Ascending aorta (tissue), 2 donors: ENCODE measurements at places on chromosomes 12 and 14.

- DNase-seq, result peak; percentile 64
- no peak overlapping the region for H3K27ac ChIP-seq
- H3K36me3 ChIP-seq, result no peaks in the 10 kb centered on the region
- no peak overlapping the region for H3K4me3 ChIP-seq
- no peaks in the 10 kb centered on the region for H3K4me1 ChIP-seq
These were observed 17.9 kb upstream of the PTGR2 start for GRCh38 chr14:73833530-73834260.

- peaks cover 71% of the 10 kb centered on the region for H3K4me1 ChIP-seq
- DNase-seq, result no peak
- H3K27me3 ChIP-seq, result no peaks in the 10 kb centered on the region
- no peaks in the 10 kb centered on the region for H3K36me3 ChIP-seq
- H3K27ac ChIP-seq, result peak overlapping the region; percentile 98
These were observed 45.3 kb upstream of the ATP23 start for GRCh38 chr12:57896115-57896433.

GRCh38 chr14:69631509-69631908, 20.1 kb downstream of the SUSD6 start:
- no peak for DNase-seq
- H3K4me1 ChIP-seq, result peaks cover 12% of the 10 kb centered on the region
- no peaks in the 10 kb centered on the region for H3K27me3 ChIP-seq
- H3K36me3 ChIP-seq, result no peaks in the 10 kb centered on the region
- H3K4me3 ChIP-seq, result no peak overlapping the region

DNA sequence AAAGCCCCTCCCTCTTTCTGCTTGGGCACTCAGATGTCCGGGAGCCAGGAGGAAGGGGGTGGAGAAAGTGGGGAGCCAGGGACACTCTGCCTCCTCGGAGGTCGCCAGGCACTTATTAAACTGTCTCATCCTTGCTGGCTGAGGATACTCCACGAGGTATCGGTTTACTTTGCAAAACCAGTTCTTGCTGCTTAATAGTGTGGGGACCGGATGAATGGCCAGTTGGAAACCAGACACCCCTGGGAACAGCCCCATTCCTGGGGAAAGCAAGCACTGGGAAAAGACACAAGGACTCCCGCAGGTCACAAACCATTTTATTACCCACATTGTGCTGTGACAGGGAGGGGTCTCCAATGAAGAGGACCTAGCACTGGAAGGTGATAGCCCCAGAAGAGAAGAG, 34.2 kb downstream of the CCDC88C start:
- no peaks in the 10 kb centered on the region for H3K36me3 ChIP-seq
- no peaks in the 10 kb centered on the region for H3K4me1 ChIP-seq
- H3K27ac ChIP-seq, result no peak overlapping the region
- DNase-seq, result no peak
- H3K27me3 ChIP-seq, result no peaks in the 10 kb centered on the region

DNA sequence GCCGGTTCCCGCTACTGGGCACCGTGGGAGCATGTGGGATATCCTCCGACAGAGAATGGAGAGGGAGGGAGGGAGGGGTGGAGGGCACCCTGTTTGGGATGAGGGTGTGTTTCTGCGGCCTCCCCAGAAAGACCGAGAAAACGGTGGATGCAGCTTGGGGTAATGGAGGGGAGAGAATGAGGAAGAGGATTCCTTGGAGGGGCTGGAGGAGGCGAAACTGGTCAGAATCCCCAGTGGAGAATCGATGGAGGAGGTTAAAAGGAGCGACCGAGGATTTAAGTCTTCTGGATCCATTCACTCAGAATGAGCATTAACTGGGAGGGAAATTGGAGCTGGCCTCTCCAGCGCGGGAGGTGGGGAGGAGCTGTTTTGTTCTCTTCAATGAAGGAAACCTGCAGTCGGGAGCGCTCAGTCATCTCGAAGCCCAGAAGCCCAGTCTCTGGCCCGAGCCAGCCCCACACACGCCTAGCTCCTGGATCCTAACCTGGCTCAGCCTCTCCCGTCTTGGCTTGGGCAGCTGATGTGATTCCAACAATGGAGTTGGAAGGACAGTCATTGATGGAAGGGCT, 581 bp downstream of the ARG2 start:
- peak overlapping the region; percentile 84 for H3K27ac ChIP-seq
- no peak for DNase-seq
- H3K4me1 ChIP-seq, result peaks cover 22% of the 10 kb centered on the region
- peak overlapping the region; percentile 81 for H3K4me3 ChIP-seq

- no peak overlapping the region for H3K4me3 ChIP-seq
- no peaks in the 10 kb centered on the region for H3K36me3 ChIP-seq
- no peaks in the 10 kb centered on the region for H3K27me3 ChIP-seq
- H3K27ac ChIP-seq, result no peak overlapping the region
- DNase-seq, result no peak
- no peaks in the 10 kb centered on the region for H3K4me1 ChIP-seq
These were observed 40.2 kb downstream of the GRIP1 start for GRCh38 chr12:66638666-66639065.

- H3K4me3 ChIP-seq, result peak overlapping the region; percentile 95
- H3K36me3 ChIP-seq, result no peaks in the 10 kb centered on the region
These were observed 903 bp upstream of the NT5DC3 start for GRCh38 chr12:103841690-103842584.

DNA sequence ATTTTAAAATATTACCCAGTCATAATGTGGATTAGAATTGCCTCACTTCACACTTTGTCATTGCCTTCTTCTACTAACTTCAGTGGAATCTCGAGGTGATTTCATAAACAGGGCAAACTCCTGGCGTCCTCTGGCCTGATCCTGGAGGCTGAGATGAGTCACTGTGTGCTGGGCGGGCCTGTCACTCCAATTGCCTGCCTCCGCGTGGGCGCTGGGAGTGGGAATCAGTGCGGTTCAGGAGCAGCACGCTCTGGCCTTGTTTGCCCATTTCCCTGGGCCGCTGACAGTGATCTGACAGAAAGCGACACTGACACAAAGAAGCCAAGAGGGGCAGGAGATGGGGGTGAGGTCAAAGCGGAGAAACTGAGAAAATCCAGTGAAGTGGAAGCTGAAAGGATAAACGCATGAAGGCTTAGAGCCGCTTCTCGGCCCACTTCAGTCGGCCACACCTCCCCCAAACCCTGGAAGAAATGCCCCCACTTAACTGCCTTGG, 29.7 kb downstream of the LGR5 start:
- H3K27me3 ChIP-seq, result no peaks in the 10 kb centered on the region
- no peak overlapping the region for H3K4me3 ChIP-seq
- H3K36me3 ChIP-seq, result no peaks in the 10 kb centered on the region
- H3K4me1 ChIP-seq, result no peaks in the 10 kb centered on the region
- peak; percentile 65 for DNase-seq

GRCh38 chr12:130552483-130552996, 163.6 kb downstream of the RIMBP2 start:
- H3K4me3 ChIP-seq, result no peak overlapping the region
- no peak for DNase-seq
- no peaks in the 10 kb centered on the region for H3K36me3 ChIP-seq

GRCh38 chr12:72346363-72346944, 74.3 kb downstream of the TRHDE start:
- no peaks in the 10 kb centered on the region for H3K4me1 ChIP-seq
- DNase-seq, result no peak
- H3K27ac ChIP-seq, result no peak overlapping the region
- H3K36me3 ChIP-seq, result no peaks in the 10 kb centered on the region
- no peaks in the 10 kb centered on the region for H3K27me3 ChIP-seq
- H3K4me3 ChIP-seq, result no peak overlapping the region

DNA sequence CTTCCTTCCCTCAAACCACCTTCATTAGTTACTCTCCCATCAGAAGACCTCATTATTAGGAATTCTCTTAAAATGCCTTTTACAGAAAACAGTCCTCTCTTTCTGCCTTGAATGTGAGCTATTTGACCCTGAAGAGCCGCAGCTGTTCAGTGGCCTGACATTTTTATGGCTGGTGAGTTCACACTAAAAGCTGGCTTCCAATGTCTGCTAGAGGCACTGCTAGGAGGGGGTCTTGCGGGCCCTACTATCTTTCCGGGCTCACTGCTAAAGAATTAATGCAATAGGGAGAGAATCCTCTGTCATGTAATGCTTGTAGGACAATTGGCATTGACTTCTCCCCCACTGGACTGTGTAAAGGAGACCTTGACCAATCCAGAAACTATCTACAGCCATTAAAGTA, 87.7 kb downstream of the GPR135 start:
- H3K27ac ChIP-seq, result no peak overlapping the region
- no peaks in the 10 kb centered on the region for H3K27me3 ChIP-seq
- H3K36me3 ChIP-seq, result no peaks in the 10 kb centered on the region
